ENCODE measurements at places on chromosomes 3 and 15.
A peak's percentile ranks its signal among the peaks of the same experiment; 100 is the strongest.

- peak; percentile 13 for DNase-seq
Observed at GRCh38 chr3:62874711-62875557, at the start of gene CADPS. CADPS (minus strand) TSS chr3:62875416; CDS start chr3:62875029, 387 bp downstream.

- DNase-seq: no peak
Observed at GRCh38 chr15:40064231-40064894, 25.4 kb upstream of the SRP14 start.

- DNase-seq: no peak
Observed at GRCh38 chr3:16286161-16286560, 21.1 kb downstream of the OXNAD1 start.

GRCh38 chr3:101962055-101962454, 112.7 kb downstream of the NFKBIZ start:
- no peak for DNase-seq

GRCh38 chr3:53144862-53145712, 14.9 kb upstream of the RFT1 start:
- no peak for DNase-seq

DNA sequence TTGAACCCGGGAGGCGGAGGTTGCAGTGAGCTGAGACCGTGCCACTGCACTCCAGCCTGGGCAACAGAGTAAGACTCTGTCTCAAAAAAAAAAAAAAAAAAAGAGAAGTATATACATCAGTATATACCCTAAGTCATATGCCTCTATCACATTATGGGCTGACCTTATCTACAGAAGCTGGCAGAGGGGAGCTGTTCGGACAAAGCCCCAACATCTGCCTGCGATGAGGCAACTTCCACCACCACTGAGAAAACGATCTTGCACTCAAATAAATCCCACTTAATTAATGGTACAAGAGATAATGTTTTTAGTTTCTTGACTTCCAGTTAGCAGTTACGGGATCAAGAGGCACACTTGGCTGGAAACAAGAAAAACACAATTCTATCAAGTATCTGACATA, 2.2 kb downstream of the GLT8D1 start:
- no peak for DNase-seq

DNA sequence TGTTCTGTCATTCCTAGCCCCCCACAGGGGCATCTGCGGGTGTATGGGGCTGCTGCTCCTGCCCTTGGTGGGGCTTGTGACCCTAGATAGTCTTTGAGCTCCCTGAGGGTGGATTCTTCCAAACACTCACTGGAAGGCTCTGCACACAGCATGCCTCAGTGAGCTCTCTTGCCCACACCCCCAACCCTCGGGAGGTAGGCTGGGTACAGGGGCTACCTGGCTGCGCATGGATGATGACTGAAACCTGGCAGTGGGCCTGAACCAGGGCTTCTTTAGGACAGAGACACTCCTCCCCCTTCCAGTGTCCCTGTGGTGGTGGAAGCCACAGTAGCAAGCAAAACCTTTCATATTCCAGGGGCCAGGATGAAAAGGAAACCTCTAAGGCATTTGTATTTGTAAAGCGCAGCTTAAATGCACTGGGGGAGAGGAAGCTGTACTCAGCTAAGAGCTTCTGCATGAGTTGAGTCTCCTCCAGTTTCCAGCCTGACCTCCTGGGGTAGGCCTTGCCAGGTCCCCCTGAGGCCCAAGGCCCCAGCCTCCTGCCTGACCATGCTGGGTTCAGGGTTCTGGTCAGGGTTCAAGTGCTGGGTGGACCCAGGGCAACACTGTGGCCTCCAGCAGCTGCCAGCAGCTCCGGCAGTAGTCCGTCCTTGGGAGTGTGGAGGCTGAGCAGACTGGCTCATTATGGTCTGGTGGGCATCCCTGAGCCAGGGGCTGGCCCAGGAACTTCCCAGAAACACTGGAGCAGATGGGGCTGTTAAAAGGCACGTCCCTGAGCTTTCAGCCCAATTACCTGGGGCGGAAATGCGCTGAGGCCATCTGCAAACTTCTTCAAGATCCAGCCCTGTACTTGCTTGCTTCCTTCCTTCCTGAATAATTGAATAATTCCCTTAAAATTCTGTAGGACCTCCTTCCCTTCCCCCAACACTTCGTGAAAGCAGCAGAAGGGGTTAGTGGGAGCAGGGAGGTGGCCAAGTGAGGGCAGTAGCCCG, 89.7 kb downstream of the HMG20A start:
- DNase-seq: no peak

- DNase-seq: no peak
Observed at GRCh38 chr3:27712136-27713077, 9.7 kb downstream of the EOMES start.

DNA sequence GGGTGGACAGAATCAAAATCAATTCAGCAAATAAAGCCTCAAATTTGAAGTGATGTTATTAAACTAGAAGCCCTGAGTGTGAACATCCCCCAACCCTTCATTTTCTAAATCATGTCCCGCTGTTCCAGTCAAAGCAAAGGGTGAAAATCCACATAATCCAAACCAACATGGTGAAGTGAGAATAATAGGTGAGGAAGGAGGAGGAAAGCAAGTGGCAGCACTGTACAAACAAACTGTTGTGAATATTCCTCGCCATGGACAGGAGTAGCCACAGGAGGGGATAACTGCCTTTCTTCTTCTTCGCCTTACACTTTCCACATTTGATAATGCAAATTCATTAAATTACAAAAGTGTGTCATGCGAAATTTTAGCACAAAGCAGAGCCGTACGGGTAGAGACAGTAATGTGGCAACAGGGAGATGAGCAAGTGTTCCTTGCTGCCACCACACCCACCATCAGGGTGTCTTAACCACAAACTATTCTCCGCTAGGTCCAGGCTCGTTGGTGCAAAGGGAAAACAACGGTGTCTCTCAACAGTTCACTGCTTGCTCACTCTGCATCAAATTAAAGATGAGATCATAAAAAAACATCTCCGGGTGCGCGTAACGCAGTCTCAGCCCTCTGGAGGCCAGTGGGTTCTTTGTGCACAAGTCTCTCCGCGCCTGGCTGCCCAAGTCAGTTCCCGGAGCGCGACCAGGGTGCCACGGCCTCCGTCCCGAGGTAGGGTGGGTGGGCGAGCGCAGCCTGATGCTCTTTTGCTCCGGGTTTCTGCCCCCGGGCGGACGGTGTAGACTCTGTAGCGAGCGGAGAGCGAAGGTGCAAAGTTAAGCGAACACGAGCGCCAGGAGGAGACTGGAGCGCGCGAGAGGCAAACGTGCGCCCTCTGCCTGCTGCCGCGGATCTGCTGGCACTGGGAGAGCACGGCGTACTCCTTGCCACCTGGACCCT, 6.7 kb downstream of the EPHA3 start:
- DNase-seq: peak; percentile 9

GRCh38 chr3:131218196-131218595, 163.4 kb upstream of the NUDT16 start:
- DNase-seq: no peak

DNA sequence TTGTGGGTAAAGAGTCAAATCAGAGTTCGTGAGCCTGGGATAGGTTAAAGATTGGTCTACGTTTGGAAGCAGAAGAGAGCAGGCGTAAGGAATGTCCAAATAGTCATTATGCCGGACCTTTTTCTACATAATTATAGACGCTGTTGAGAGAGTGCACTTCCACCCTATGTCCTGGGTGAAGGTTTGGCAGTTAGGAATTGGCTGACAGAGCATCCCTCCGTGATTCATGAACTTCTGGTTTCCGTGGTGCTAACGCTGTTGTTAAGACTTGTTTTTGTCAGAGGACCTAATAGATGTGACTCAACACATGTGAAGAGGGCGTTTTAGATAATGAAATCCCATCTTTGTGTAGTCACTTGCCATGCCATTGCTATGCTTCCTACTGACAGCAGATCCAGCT, 1.1 kb downstream of the EAF1 start:
- no peak for DNase-seq

- DNase-seq: no peak
Observed at GRCh38 chr3:179292450-179292849, 30.4 kb upstream of the ZNF639 start.

- no peak for DNase-seq
Observed at GRCh38 chr3:13065727-13066126, 7.5 kb downstream of the IQSEC1 start.

GRCh38 chr3:45682786-45683185, 6.4 kb upstream of the SACM1L start:
- no peak for DNase-seq

DNA sequence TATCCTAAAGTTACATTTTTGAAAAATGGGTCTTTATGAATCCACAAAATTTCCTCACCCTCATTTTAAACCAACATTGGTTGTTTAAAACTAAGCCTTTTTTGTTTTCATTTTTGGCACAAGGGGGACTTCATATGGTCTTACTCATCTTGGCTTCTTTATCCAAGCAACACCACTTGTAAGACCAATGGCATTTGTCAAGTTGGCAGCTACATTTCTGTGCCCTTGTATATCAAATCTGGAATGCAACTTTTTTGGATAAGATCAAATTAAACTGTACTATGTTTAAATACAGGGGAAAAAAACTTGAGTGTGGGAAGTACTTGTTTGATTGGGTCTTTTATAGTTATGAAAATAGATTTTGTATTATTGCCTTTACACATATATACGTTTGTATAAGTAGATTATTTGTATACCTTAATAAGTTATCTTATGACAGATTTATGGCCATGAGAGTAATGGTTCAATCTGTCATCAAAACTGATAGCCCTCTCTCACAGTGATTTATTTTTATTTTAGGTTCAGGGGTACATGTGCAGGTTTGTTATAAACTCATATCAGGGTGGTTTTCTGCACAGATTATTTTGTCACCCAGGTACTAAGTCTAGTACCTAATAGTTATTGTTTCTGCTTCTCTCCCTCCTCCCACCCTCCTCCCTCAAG, 43.4 kb downstream of the GPR160 start:
- no peak for DNase-seq

DNA sequence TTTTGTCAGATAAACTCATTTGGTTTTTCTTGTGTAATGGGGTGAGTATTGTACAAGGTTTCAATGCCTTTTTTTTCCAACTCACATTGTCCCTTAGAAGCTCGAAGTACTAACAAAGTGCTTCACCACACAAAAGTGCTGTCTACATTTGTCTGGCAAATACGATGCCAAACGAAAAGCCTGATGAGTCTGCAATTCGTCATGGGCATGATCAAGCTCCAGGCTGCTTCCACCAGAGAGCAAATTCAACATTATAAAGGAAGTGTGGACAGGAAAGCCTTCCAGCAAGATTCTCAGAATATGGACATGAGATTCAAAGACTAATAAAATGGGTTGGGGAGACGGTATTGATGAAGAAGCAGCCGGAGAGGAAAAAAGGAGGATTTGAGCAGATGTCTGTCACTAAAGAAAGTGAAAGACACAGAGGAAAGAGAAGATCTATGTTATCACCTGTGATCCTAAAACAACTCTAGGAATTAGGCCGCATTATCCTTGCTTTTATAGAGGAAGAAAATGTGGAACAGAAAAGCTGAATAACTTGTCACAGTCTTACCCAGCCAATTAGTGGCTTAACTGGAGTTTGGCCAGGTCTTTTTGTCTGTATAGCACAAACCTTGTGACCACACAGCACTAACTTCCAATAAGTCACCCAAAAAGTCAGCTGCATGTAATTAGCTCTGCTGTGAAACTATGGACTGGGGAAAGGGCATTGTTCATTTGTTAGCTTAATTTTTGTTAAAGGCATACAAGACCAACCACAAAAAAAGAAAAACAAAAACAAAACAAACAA, 494.8 kb downstream of the FHIT start:
- no peak for DNase-seq

GRCh38 chr3:153901152-153901551, 220.0 kb upstream of the ARHGEF26 start:
- DNase-seq: no peak

DNA sequence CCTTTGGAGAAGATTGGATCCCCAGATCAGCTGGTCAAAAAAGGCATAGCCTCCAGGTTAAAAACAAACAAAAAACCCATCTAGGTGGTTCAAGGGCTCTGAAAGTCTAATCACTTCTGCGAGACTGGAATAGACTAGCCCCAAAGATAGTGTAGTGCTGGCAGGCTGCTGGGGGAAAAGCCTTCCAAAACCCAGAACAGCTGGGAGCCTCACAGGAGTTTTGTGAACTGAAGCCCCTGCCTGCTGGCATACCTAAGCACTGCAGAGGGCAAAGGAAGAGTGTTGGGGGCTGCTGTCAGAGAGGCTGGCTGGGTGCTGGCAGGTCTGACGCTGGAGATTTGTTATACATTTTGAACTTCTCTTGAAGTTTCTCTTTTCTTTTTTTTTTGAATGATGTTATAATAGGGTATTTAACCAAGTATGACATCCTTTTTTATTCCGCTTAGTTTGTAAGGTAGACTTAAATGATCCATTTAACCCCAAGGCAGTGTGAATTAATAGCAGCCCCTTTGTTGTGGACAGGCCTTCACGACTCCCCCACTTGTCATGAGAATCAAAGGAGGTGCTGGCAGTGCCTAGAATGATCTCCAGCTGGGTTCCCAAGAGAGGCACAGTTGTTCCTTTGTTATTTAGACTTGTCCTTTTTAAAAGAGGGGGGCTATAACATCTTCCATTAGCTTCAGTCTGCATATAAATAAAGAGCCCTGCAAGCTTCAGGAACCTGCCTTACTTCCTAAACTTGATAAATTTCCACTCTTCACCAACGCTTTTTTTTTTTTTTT, 53.9 kb downstream of the CRTC3 start:
- no peak for DNase-seq

All from NCI-H1436 (cell line).